CD4-positive, alpha-beta T cell treated with Interleukin-15 for 1 hour (primary cell): ENCODE measurements at places on chromosomes 2 and 18.

DNA sequence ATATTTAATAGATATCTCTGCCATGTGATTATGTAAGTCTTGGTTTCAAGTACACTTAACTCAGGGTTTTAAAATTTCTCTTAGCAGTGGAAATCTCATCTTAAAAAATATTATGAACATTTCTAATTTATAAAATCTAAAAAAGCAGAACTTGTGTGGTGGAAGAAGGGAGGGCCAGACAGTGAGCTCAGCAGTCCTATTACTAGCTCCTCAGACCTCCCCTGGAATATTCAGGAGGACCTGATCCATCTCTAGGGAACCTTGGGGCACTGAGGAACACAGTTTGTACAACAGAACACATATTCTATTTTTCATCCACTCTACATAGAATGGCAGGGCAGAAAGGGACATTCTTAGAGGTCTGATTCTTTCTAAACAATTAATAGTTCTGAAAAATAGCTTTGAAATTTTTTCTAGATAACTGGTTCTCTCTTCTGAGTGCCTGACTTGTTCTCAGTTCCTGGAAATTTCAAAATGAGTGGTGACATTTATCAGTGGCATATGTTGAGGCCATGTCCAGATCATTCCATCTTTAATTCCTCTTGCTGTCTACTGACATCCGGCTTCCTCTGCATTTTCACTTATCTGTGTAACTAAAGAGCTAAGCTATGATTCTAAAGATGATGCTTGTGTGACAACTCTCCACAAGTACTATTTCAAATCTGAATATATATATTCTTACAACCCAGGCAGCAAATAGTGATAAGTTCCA lies 8.2 kb upstream of the MAP4K4 start:
- DNase-seq, result no peak

DNA sequence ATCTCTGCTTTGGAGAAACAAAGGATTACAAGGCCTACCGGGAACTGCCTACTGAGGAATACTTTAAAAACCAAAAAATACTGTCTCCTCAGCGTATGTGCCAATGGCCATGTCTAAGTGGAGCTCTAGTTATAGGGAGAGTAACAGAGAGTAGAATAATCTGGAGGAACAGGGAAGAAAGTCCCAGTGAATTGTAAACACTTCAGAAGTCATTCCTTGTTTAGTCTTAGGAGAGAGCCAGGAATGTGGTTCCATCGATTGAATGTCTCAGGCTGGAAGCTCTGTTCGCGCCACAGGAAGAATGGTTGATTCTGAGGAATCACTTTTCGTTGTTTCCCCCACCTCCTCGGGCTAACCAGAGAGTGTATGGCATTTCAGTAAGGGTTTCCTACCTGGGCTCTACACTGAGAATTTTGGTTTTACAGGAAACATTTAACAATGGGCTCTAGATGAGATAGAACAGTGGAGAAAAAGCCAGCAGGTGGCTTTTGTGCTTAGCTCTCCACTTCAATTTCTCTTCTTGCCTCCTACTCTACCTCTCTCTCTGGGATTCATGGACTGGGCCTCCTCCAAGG lies 88.7 kb downstream of the ACVR1 start:
- DNase-seq, result no peak

DNA sequence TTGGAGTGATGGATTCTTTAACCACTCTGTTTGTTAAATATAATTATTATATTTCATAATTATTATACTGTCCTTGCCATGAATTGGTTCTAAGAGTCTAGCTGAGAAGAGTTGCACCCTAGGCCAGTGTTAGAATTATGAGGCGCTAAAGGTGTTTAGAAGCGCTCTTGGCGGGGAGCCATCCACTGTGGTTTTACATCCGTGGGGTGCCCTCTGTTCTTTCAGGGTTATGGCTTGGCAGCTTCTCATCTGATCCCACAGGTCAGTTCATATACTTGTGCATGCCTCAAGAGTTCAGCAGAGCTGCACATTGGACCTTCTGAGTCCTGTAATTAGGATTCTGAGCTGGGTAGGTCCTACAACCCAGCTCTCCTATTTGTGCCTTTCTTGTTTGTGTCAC lies 9.1 kb downstream of the ASAP2 start:
- no peak for DNase-seq

DNA sequence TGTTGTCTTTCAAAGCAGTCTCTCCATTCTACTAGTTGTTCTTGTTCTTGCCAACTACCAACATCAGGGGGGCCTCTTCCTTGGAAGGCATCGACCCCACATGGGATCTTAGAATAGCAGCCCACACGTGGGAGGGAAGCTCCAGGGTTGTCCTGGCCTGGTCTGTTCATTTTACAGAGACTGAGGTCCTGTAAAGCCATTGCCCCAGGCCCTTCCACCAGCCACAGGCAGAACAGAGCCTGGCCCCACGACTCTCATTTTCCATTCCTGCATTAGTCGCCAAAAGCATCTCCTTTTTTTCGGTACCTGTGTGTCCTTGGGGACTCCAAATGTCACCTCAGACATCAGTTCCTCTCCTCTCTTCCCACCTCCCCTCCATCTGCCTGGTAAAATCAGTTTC lies 28.0 kb downstream of the CNGA3 start:
- no peak for DNase-seq

GRCh38 chr2:135783439-135783838 lies 41.8 kb downstream of the UBXN4 start:
- DNase-seq, result no peak

DNA sequence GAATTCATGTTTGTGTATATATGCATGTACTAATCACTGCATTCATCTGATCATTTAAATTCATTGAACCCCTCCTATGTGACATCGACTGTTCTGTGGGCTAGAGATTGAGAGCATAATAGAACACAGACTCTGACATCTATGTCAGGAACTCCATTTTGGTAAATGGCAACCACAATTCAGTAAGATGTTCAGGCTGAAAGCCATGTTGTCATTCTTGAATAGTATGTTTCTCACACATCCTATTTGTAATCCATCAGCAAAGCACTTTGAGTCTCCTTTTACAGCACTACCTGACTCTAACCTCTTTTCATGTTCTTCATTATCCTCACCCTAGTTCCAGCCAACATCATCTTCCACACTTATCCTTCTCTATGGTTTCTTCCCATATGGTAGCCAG lies 413.8 kb upstream of the MEX3C start:
- DNase-seq, result no peak

DNA sequence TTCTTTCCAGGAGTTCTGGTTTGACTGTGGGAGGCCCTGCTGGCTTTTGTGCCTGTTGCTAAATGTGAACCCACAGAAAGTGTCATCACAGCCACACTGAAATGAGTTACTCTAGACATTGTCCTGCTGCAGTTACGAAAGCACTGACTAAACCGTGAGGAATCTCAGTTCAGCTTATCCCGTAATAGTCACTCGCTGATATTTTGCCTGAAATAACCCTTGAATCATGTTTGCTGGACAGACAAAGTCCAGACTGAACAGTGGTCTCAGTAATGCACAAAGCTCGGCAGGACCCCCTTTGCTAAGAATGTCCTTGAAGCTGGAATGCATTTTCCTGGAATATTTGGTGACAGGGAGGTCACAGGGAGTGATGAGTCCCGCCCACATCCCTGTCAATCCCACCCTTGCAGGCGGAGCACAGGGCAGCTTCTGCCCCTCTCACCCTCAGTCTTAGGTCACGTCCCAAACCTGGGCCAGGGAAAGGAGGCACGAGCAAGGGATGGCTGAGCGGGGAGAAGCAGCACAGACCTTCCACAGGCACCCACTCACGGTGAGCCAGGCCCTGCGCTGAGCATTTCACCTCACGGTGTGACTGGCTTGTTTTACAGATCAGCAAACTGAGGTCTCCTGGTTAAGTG lies 53.4 kb downstream of the ADI1 start:
- peak; percentile 10 for DNase-seq

- peak; percentile 63 for DNase-seq
These were observed 4.7 kb upstream of the HPCAL1 start for GRCh38 chr2:10297959-10298531.

DNA sequence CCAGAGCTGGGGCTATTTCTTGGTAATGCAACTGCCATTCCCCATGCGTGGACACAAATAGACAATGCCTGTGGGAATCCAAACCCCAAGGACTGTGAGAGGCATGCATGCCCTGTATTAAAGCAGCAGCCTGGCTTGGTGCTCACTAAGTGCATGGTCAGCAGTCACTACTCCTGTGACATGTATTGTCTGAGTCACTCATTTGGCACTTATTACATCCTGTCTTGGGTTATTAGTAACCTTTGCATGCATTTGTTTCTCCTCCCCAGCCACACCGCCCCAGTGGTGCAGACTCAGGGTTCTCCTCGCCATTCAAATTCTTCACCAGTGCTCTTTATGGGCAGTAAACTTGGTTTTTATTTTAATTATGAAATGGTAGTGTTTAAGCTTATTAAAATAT lies 30.2 kb downstream of the PRKCE start:
- DNase-seq, result no peak

DNA sequence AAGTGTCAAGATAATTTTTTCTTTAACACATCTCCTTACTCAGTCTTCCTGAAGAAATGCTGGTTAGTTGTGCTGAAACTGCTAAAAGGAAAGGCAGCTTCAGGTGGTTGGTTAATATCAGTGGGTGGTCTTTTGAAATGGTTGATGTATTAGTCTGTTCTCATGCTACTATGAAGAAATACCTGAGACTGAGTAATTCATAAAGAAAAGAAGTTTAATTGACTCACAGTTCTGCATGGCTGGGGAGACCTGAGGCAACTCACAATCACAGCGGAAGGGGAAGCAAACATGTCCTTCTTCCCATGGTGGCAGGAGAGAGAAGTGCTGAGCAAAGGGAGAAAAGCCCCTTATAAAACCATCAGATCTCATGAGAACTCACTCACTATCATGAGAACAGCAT lies 125.9 kb upstream of the CYRIA start:
- no peak for DNase-seq

DNA sequence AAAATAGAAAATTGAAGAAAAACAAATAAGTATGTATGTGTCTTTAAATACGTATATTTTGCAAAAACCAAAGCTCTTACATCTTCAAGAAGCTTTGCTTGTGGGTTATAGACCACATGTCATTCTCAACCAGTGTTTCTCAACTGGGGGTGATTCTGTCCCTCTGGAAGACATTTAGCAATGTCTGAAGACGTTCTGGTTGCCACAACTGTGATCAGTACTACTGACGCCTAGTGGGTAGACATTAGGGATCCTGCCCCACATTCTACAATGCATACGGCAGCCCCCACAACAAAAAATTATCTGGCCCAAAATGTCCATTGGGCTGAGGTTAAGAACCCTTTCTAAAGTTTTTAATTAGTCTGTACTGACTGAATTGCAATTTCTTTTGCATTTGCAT lies 48.4 kb downstream of the UNC50 start:
- DNase-seq, result peak; percentile 63
